ENCODE measurements at places on chromosomes 6 and 20. TPM values are rescaled to one million over a fixed set of nuclear protein-coding genes. Genes with fewer than 3 reads are reported as not detected.

DNA sequence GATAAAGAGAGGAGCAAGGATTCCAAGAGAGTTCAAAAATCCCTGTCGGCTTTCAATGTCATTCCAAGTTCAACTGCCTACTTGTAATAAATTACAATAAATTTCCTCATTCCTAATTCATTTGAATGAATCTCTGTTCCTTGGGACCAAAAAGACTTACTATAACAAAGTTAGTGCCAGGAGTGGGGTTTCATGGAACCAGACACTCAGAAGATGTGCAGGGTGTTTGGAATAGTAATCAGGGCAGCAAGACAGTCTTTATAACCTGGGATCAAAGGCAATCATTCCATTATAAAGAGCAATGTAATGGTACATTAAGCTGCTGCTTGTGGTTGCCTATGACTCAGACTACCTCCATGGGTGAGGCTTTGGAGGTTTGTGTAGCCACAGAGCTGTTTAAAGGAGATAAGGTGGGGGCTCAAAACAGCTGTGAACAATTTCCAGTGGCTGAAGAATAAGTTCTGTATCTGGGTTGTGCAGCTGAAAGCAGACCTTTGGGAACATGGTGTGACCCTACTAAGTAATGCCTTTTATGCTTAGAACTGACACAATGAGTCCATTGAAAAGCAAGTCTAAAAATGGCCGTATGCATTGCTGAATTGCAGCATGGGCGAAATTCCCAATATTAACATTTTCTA is 159.9 kb downstream of the LINC00237 start:
- H3K27ac ChIP-seq, result no peak overlapping the region
- no peaks in the 10 kb centered on the region for H3K27me3 ChIP-seq
- no peaks in the 10 kb centered on the region for H3K36me3 ChIP-seq
- H3K4me3 ChIP-seq, result no peak overlapping the region

DNA sequence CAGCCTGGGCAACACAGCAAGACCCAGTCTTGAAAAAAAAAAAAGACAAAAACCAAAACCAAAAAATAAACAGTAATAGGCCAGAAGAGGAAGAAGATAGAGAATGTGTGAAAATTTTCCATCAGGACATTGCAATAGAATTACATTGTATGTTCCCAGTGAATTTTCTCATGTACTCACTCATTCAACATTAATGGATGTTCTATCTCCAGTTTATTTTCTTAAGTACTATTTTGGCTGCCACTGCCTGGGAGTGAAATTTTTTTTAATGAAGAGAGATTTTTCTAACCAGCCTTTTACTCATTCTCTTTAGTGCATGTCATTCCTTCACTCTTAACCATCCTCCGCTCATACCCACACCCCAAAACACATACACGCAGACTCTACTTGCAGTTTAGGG is 282.8 kb downstream of the ALDH8A1 start:
- H3K27ac ChIP-seq, result no peak overlapping the region
- H3K27me3 ChIP-seq, result no peaks in the 10 kb centered on the region
- DNase-seq, result no peak
- no peak overlapping the region for H3K4me3 ChIP-seq

- no peak overlapping the region for H3K4me3 ChIP-seq
- no peaks in the 10 kb centered on the region for H3K27me3 ChIP-seq
- H3K27ac ChIP-seq, result no peak overlapping the region
- DNase-seq, result no peak
- H3K36me3 ChIP-seq, result no peaks in the 10 kb centered on the region
- H3K4me1 ChIP-seq, result no peaks in the 10 kb centered on the region
Measured at GRCh38 chr20:23029324-23029723, 5.8 kb upstream of the SSTR4 start.

GRCh38 chr6:7125290-7125689 is 17.5 kb downstream of the RREB1 start:
- no peaks in the 10 kb centered on the region for H3K36me3 ChIP-seq
- peaks cover 59% of the 10 kb centered on the region for H3K4me1 ChIP-seq
- no peak for DNase-seq
- H3K27ac ChIP-seq, result no peak overlapping the region
- H3K4me3 ChIP-seq, result no peak overlapping the region

GRCh38 chr6:165223736-165224135 is 85.7 kb downstream of the C6orf118 start:
- no peak overlapping the region for H3K4me3 ChIP-seq
- H3K27me3 ChIP-seq, result no peaks in the 10 kb centered on the region
- H3K4me1 ChIP-seq, result no peaks in the 10 kb centered on the region
- H3K36me3 ChIP-seq, result no peaks in the 10 kb centered on the region
- no peak overlapping the region for H3K27ac ChIP-seq

DNA sequence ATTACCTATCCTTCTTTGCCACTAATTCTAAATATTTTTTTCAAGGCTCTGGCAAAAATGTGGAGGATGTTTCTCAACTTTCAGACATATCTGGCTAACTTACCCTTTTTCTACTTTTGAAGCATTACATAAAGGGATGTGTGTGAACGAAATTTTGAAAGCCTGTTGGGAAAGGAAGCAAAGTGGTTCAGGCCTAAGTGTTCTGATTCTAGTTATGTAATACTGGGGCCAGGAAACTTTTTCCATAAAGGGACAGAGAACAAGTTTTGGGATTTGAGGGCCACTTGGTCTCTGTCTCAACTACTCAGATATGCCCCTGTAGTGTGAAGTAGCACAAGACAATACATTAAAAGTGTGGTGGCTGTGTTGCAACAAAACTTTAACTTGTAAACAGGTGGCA is 721.8 kb downstream of the PHF3 start:
- no peaks in the 10 kb centered on the region for H3K36me3 ChIP-seq
- no peak overlapping the region for H3K4me3 ChIP-seq
- DNase-seq, result no peak
- H3K4me1 ChIP-seq, result no peaks in the 10 kb centered on the region
- no peak overlapping the region for H3K27ac ChIP-seq

GRCh38 chr20:61300709-61301108 is 48.6 kb downstream of the CDH4 start:
- no peaks in the 10 kb centered on the region for H3K4me1 ChIP-seq
- no peaks in the 10 kb centered on the region for H3K27me3 ChIP-seq
- H3K27ac ChIP-seq, result no peak overlapping the region
- no peak for DNase-seq
- no peak overlapping the region for H3K4me3 ChIP-seq
- H3K36me3 ChIP-seq, result no peaks in the 10 kb centered on the region

- DNase-seq, result no peak
- H3K27me3 ChIP-seq, result no peaks in the 10 kb centered on the region
- H3K4me1 ChIP-seq, result no peaks in the 10 kb centered on the region
- no peak overlapping the region for H3K4me3 ChIP-seq
- no peaks in the 10 kb centered on the region for H3K36me3 ChIP-seq
Measured at GRCh38 chr6:19734061-19734460, 103.1 kb upstream of the ID4 start.

- no peaks in the 10 kb centered on the region for H3K4me1 ChIP-seq
- no peak for DNase-seq
- H3K27ac ChIP-seq, result no peak overlapping the region
- no peaks in the 10 kb centered on the region for H3K36me3 ChIP-seq
- H3K4me3 ChIP-seq, result no peak overlapping the region
Measured at GRCh38 chr6:139500977-139501376, 126.5 kb upstream of the CITED2 start.

DNA sequence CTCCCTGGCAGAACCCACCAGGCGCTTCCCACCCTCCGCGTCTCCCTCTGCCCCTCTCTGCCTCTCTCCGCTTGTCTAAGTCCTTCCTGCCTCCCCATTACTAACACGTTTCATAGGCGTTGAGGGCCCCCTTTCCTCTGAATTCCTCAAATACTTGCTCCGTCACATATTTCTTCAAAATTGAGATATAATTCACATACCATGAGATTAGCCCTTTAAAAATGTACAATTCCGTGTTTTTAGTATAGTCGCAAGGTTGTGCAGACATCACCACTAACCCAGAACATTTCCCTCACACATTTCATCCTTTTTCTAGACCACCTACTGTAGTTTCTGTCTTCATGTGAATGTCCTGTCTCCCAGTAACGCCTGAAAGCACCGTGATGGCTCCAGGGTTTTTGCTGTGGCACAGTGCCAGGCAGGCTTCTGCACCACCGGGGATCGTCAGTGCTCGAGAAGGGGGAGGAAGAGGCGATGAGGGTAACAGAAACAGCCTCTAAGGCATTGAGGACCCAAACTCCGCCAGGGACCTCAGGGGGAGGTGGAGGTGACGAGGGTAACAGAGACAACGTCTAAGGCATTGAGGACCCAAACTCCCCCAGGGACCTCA is 141.9 kb upstream of the SNX9 start:
- no peaks in the 10 kb centered on the region for H3K27me3 ChIP-seq
- H3K4me3 ChIP-seq, result no peak overlapping the region
- no peaks in the 10 kb centered on the region for H3K36me3 ChIP-seq

DNA sequence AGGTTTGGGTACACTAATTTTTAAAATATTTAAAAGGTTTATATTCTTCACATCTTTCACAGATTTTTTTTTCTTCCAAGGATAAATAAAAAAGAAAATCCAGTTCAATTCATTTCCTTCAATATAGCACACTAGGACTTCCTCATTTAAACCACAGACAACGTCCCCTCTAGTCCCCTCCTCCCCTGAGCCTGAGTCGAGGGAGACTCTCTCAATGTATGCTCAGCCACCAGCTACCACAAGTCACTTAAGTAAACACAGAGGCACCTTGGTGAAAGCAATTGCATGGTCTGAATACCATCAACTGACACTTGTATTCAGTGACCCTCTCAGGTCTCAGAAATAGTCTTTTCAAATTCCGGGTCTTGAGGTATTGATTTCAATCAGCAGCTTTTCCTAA is 88.6 kb downstream of the SIM1 start:
- DNase-seq, result no peak
- no peaks in the 10 kb centered on the region for H3K4me1 ChIP-seq
- H3K36me3 ChIP-seq, result no peaks in the 10 kb centered on the region
- H3K27me3 ChIP-seq, result no peaks in the 10 kb centered on the region
- no peak overlapping the region for H3K27ac ChIP-seq

DNA sequence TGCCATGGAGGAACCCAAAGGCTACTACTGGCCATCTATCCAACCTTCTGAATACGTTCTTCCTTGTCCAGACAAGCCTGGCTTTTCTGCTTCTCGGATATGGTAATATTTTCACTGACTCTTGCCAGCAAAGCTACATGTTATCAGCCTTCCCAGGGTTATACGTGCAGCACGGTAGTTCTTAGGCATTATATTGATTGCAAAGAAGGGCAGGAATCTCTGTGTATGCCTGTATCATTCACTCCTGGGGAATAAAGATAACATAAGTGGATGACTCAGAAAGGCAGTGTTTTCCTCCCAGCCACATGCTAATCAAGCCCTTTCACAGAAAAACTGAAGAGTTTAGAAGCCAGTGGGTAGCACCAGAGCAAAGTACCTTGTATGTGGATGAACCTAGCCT is 98.7 kb downstream of the ADGRG6 start:
- DNase-seq, result no peak
- no peak overlapping the region for H3K27ac ChIP-seq
- no peaks in the 10 kb centered on the region for H3K36me3 ChIP-seq
- no peaks in the 10 kb centered on the region for H3K27me3 ChIP-seq
- peaks cover 11% of the 10 kb centered on the region for H3K4me1 ChIP-seq

DNA sequence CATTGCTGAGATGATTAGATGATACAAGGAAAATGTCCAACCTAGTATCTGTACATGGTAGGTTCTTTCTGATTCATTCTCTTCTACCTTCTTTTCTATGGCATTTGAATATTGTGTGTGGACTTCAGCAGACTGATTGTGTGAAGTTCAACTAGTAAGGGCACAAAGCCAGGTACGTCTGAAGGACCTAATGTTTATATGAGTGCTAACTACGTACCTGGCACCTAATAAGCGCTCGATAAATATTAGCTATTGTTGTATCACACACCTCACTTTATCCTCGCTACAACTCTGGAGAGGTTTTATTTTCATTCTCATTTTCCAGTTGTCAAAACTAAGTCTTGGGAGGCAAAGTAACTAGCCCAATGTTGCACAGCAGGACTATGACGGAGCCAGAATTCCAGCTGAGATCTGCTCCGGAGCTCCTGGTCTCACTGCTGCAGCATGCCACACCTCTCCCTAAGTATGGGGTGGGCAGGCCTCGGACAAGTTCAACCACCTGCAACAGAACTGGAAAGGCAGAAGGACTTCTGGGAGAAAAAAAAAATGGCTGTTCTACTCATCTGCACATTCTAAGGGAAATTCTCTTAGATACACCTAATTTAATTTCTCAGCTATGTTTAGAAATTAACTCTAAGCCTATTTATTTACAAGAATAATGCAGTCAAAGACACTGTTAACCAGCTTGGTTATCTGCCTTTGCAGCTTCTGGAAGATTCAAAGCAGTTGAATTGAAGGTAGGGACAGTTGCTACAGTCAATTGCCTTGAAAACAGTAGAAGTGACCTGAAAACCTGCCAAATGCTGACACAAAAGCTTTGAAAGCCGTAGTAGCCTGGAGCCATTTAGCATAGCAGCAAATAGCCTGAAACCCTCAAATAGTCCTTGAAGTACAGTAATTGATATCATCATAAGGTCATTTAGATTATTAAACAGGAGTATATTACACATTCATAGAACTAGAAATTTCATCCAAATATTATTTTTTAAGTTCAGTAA is 165.0 kb downstream of the PDE7B start:
- H3K36me3 ChIP-seq, result no peaks in the 10 kb centered on the region
- H3K27me3 ChIP-seq, result no peaks in the 10 kb centered on the region
- H3K27ac ChIP-seq, result no peak overlapping the region
- no peak for DNase-seq

GRCh38 chr20:5845681-5846615 is 95.7 kb downstream of the SHLD1 start:
- H3K27ac ChIP-seq, result no peak overlapping the region
- no peak overlapping the region for H3K4me3 ChIP-seq
- H3K4me1 ChIP-seq, result peaks cover 24% of the 10 kb centered on the region
- no peaks in the 10 kb centered on the region for H3K36me3 ChIP-seq
- no peaks in the 10 kb centered on the region for H3K27me3 ChIP-seq
- no peak for DNase-seq

DNA sequence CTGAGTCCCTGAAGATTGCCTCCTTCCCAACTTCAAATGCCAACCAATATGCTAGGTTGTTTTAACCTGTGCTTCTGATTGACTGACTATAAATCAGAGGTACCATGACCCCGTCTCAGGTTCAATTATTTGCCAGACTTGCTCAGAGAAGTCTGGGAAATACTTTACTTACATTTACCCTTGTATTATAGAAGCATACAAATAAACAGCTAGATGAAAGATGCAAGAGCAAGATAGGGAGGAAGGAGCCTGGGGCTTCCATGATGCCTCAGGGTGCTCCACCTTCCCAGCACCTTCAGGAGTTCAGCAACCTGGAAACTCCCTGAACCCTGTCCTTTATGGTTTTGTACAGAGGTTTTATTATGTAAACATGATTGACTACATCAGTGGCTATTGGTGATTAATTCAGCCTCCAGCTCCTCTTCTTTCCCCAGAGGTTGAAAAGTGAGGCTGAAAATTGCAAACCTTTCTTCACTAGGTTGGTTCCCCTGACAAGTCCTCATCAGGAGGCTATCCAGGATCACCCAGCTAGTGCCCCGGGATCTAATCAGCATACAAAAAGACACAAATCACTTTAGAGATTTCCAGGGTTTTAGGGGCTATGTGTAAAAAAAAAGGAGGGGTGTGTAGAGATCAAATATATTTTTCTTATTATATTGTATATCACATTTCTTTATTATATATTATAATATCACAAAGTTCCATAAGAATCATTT is 547.7 kb downstream of the EPM2A start:
- no peaks in the 10 kb centered on the region for H3K4me1 ChIP-seq
- H3K27me3 ChIP-seq, result no peaks in the 10 kb centered on the region
- no peak for DNase-seq
- no peak overlapping the region for H3K4me3 ChIP-seq
- H3K27ac ChIP-seq, result no peak overlapping the region

The MYLK4 gene
- 0.24 TPM for total RNA-seq

The OXT gene
- 0.79 TPM for total RNA-seq
